ENCODE measurements at places on chromosomes 1 and 21.

- DNase-seq, result no peak
Measured at GRCh38 chr1:234716908-234717375, 107.0 kb upstream of the IRF2BP2 start.

DNA sequence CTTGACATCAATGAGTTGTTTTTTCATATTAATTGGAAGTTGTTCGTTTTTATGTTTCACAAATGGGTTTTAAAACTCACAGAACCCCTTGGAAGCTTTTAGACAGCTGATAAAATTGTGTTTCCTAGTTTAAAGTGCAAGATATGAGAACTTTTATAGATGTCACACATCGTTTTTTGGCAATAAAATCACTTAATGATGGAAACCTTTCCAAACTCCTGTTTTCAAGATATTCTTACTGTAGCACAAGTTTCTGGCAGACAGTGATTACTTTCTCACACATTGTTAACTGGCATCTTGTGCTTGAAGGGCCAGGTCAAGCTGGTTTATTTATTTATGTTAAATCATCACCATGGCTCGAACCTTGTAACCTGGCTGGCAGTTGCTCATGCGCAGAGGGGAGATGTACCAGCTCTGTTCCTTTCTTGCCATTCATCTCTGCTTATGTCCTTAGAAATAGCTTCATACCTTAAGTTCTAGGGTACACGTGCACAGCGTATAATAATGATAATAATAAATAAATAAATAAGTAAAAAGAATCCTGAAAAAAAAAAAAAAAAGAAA lies 10.2 kb upstream of the RCAN1 start:
- no peak for DNase-seq

- no peak for DNase-seq
Measured at GRCh38 chr1:155514582-155515187, 47.9 kb downstream of the ASH1L start.

GRCh38 chr1:47188791-47189785 lies 748 bp downstream of the PDZK1IP1 start:
- DNase-seq, result no peak

- no peak for DNase-seq
Measured at GRCh38 chr1:226883630-226884029, 13.2 kb downstream of the PSEN2 start.

GRCh38 chr1:3001471-3002348 lies 19.6 kb upstream of the ACTRT2 start:
- no peak for DNase-seq

DNA sequence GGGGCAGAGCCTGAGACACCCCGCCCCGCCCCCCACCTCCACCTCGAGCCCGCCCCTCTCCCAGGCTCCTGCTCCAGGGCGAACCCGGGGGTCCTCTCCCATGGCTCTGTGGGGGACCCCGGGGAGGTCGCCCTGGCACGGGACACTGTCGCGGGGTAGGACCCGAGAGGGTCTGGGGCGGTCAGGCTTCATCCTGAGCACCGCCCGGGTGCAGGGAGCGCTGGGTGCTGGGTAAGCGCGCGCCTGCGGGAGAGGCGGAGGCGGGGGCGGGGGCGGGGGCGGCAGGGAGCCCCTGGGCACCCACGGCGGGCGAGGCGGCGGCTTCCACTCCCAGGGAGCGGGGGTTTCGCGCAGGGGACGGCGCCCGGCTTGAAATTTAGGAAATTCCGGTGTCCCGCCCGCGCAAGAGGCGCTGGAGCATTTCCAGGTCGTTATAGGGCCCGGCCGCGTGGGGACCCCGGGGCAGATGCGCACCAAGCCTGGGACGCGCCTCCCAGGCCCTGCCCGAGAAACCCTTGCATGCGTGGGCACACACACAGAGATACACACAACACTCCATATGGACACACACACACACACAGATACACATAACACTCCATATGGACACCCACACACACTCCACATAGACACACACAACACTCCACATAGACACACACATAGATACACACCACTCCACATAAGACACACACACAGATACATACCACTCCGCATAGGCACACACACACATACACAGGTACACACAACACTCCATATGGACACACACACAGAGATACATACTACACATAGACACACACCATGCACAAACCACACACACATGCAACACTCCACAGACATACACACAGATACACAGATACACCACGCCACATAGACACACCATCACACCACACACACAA lies 48.7 kb upstream of the SLC19A1 start:
- DNase-seq, result no peak

GRCh38 chr1:191575746-191576145 lies 582.5 kb upstream of the RGS18 start:
- no peak for DNase-seq

DNA sequence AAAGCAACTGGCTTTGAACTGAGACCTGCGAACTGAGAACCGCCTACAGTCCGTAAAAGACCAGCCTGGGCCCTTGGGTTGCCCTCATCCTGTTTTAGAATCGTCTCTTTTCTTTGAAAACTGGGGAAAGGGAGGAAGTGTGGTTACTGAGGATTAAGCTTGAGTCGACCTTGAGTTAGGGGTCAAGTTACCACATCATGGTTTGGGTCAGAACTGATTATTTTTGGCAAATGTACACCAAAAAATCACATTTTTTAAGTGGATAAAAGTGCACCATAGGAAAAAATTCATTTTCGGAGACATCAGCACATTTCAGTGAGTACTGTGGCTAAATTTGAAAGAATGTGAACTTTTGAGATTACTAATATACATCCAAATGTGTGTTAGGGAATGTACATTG lies 76.9 kb upstream of the KAZN start:
- DNase-seq, result no peak

- DNase-seq, result no peak
Measured at GRCh38 chr1:178004926-178005391, 35.1 kb upstream of the SEC16B start.

- DNase-seq, result no peak
Measured at GRCh38 chr1:245126530-245126929, 28.3 kb upstream of the KIF26B start.

DNA sequence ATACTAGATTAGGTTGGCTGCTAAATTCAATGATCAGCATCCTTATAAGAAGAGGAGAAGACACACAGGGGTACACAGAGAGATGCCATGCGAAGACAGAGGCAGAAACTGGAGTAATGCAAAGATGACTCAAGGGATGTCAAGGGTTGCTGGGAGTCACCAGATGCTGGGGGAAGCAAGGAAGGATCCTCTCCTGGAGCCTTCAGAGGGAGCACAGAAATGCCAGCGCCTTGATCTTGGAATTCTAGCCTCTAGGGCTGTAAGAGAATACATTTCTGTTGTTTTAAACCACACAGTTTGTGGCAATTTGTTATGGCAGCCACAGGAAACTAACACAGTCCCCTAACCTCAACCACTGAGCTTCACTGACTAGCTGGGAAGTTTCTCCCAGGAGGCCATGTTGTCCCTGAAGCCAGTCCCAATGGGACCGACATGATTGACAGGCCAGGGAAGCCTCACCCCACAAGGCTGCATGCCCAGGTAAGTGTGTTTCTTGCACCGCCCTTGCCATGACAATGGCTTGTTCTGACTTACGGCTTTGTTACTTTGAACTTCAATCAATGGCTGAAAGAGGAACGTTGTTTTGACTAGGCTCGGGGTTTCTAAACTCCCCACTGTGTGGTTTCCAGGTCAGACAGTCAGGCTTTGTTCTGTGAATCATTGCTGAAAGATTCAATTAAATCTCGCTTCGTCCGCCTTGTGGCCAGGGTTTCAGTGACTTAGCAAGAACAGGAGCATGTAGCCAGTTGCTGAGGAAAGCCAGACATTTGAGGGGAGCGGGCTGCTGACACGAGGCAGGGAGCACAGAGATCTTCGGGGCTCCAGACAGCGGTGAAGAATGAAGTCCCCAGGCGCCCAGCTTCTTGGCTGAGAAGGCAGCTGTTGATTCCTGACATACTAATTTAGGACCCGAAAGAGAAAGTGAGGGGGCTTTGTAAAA lies 62.3 kb downstream of the RUNX1 start:
- DNase-seq, result no peak

- DNase-seq, result no peak
Measured at GRCh38 chr1:9281908-9282695, 10.6 kb upstream of the SPSB1 start.

- no peak for DNase-seq
Measured at GRCh38 chr1:203888807-203889251, 27.4 kb downstream of the SNRPE start.

DNA sequence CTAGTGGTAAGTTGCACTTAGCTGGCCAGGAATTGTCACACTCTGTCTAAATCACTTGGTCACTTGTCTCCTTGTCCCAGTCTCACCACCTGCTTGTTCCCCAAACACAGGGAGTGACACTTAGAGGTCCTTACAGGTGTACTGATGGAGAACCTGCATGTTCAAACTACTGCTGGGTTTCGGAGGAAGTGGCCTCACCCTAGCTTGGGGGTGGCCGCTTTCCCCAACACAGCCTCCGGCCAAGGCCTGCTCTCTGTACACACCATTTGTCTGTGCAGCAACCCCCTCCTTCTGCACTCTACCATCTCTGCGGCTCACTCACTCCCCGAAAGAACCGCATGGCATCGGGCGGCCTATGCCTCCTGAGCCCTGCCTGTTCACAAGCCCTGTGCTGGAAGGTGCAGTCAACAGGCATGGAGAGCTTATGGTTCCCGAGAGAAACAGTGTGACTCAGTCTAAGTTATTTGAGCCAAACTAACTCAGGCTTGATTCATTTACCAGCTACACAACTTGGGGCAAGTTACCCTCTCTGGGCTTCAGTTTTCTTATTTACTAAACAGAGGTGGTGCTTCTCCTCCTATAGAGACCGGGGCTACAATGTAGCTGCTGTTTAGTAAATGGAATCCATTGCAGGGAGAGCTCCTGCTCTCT lies 10.5 kb upstream of the SPRR4 start:
- DNase-seq, result no peak

DNA sequence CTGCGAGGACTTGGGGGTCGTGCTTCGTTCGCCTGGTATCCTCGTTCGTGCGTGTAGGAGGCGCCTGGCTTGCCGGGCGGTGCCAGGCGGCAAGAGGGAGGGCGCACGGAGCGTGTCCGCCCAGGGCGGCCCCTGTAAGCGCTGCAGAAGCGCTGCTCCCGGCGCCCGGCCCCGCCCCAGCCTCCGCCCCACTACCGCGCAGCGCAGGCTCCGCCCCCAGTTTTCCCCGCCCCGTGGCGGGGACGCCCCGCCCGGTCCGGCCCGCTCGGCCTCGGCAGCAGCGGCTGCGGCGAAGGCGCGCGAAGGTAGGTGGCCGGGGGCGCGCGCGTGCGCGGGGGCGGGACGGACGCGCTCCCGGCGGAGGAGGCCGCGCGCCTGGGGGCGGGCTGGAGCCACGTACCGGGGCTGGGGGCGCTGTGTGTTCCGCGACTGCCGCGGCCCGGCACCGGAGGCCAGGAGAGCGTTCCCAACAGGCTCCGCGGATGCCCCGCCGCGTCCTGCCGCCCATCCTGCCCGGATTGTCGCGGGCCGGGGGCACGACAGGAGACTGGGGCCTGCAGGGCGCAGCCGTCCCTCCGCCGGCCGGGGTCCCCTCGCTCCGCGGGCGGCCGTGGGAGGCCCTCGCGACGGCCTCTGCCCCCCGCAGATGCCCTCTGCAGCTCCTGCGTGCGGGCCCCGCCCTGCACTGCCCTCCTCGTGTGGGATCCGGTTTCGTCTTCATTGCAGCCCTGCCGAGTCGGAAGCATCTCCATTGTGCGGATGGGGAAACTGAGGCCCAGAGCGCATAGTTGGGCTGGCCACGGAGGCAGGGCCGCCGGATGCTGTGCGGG lies 7.7 kb upstream of the CROCC start:
- DNase-seq, result peak; percentile 78

GRCh38 chr1:94590203-94591137 lies 48.9 kb upstream of the F3 start:
- no peak for DNase-seq

DNA sequence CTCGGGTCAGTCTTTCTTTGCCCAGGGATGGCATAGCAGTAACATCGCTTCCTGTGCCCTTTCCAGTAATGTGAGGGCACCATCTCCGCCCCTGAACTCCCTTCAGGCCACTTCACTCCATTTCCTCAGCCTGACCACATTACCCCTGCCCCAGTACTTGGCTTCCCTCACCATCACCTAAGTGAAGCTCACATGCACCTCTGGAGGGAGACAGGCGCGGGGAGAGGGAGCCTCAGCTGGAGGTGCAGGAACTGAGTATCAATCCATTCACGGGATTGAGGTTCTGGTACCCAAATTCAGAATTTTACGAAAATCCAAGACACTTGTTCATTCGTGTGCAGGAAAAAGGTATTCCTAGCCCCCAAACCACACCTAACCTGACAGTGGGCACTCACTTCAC lies 540.4 kb downstream of the KIF26B start:
- no peak for DNase-seq

DNA sequence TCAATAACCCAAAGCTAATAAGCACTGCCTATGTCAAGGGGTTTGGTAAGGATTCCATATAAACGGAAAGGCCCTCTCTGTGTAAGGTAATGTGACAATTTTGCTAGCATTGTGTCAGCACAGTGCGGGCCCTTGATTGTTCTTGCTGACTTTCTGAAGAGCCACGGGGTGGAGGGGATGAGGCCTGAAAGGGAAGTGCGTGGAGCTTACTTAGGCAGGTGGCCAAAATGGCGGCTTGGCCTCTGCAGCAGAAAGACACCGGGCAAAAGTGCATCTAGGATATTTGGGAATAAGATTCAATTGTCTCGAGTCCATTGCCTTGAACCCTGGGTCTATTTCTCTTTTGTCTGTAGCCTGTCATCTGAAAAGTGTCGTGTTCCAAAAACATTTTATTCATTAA lies 114.3 kb downstream of the TGFB2 start:
- no peak for DNase-seq

DNA sequence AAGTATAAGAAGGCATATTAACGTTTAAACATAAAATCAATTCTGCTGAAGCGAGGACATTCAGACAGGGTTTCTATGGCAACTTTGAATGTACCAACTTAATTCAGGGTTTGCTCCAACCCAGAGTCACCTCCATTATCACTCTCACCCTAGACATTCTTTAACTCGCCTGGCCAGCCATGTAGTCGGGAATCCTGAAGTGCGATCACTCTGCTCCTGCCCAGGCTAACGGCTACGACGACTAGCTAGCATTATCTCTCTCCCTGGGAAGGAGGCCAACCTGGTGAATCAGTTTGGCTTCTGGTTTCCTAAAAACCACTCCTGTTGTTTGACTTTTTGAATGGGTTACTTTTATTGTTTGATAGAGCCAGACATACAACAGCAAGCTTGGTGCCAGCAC lies 38.9 kb upstream of the ZBTB18 start:
- no peak for DNase-seq

DNA sequence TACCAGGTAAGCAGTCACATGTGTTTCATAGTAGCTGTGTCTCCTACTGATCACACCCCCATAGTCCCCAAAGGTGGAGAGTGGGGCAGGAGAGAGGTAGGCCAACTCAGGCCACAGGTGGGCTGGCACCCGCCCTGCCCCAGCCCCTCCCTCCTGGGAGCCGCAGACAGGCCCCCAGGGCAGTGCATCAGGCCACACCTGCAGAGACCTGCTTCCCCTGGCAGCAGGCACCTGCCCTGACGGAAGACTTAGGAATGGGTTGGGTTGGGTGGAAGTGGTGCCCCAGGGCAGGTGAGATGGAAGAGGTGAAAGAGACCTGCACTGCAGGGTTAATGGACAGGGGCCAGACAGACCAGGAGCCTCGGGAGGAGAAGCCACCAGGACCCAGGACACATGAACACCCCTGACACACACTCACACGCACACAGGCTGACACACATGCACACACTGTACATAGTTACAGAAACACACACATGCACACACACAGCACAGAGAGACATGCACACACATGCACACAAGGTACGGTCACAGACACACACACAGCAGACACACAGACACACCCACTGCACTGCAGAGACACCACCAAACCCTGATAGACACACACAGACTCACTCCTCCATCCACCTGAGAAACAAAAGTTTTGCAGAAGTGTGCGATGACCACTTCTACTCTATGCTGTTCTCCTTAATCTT lies 1.7 kb upstream of the COL18A1 start:
- no peak for DNase-seq

GRCh38 chr1:228305721-228306152 lies 97.9 kb downstream of the OBSCN start:
- no peak for DNase-seq

Data from esophagus squamous epithelium (tissue), 5 donors.